Renal pelvis (tissue), 12 donors: ENCODE measurements at places on chromosomes 2 and 18. TPM values are rescaled to one million over a fixed set of nuclear protein-coding genes. Genes with fewer than 3 reads are reported as not detected.

DNA sequence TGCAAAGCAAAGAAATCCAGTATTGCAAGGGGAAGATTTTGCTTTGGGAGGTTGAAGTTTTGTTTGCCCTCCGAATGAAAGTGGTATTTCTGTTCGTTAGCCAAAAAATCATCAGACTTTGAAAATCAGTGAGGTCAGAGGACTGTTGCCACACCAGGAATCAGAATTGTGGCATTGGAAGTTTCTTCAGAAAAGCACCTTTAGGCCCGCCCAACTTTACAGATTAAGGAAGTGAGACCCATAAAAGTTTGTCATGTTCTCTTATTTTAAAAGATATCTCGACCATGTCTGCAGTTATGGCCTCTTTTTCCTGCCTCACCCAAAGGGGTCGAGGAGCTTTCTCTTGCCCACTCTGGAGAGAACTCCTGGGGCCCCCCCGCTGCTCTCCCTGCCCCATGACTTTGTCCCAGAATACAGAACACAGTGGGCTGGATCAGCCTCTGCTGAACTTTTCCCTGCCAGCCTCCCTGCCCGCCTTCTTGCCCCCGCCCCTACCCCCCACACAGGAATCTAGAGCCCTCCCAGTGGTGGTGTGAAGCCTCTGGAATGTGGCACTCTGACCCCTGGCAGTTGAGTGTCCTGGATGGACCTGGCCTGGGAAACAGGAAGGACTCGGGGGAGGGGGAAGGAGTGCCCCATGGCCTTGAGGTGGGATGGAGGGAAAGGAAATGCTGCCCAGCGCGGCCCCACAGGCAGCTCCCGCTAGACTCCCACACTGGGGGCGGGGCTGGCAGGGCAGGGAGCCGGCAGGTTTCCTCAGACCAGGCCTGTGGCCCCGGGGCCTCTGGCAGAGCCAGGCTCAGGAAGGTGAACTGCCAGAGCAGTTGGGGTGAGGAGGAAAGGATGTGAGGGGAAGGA, 25.3 kb downstream of the CRIM1 start:
- peak; percentile 50 for DNase-seq

- DNase-seq, result no peak
Measured at GRCh38 chr2:182672466-182673165, 43.4 kb upstream of the DNAJC10 start.

Gene ANKRD62
- not detected for polyA plus RNA-seq

Gene MRPS5
- polyA plus RNA-seq, result 84.4 TPM

Gene GKN1
- not detected for polyA plus RNA-seq

Gene SERPINB2
- 0.14 TPM for polyA plus RNA-seq
